Occipital lobe (tissue), 3 donors: ENCODE measurements at places on chromosomes 13 and 19.
A peak's percentile ranks its signal among the peaks of the same experiment; 100 is the strongest.

GRCh38 chr19:39701291-39701690, 3.0 kb upstream of the LGALS14 start:
- DNase-seq, result no peak

GRCh38 chr19:2429917-2430535, 2.6 kb upstream of the TIMM13 start:
- DNase-seq, result no peak

GRCh38 chr19:14561249-14561648, 10.6 kb downstream of the NDUFB7 start:
- no peak for DNase-seq

DNA sequence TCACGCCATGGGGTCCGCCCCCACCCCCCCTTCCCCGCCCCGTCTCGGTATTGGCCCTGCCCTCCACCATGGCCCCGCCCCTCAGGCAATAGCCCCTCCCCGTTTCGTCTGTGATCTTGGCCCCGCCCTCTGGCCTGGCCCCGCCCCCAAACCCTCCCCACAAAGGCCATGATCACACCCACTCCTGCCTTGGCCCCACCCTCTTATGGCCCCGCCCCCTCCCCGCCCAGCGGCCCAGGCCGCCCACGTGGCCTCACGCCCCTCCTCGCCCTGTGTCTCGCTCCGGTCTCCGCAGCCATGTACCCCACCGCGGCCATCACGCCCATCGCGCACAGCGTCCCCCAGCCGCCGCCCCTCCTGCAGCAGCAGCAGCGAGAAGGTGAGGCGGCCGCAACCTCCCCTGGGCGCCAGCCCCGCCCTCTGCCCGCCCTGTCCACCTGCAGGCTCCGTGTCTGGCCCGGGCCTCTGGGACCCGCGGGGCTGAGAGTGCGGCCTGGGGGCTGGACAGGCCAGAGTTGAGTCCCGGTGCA, 61.3 kb downstream of the CELF5 start:
- DNase-seq, result no peak

GRCh38 chr13:106536244-106537034, 977 bp upstream of the EFNB2 start:
- peak; percentile 82 for DNase-seq

DNA sequence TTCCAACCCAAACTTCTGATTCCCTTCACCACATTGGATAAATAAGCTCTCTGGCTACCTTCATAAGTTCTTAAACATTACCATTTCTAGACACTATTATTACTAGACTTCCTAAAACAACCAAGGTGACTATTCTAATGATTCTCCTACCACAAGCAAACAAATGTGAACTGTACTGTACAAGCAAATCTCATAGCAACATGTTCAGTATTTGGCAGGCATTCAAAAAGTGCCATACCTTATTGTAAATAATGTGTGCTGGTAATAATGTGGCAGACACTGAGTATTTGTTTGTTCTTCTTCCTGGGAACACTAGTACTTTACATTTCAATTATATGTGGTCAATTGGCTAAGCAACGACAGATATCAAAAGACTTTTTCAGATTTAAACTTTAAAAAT, 986.0 kb upstream of the SPRY2 start:
- DNase-seq, result no peak

DNA sequence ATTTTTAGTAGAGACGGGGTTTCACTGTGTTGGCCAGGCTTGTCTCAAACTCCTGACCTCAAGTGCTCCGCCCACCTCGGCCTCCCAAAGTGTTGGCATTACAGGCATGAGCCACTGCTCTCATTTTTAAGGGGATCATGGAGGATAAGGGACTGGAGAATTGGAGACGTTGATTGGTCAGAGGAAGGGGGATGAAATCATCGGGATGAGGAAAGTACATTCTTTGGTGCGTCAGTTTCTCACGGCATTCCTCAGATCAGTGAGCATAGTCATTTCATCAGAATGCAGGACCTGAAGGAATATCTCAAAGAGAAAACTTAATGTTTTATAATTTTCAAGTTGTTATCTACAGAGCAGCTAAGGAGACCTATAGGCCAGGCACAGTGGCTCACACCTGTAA, 14.0 kb downstream of the ZNF114 start:
- DNase-seq, result no peak

DNA sequence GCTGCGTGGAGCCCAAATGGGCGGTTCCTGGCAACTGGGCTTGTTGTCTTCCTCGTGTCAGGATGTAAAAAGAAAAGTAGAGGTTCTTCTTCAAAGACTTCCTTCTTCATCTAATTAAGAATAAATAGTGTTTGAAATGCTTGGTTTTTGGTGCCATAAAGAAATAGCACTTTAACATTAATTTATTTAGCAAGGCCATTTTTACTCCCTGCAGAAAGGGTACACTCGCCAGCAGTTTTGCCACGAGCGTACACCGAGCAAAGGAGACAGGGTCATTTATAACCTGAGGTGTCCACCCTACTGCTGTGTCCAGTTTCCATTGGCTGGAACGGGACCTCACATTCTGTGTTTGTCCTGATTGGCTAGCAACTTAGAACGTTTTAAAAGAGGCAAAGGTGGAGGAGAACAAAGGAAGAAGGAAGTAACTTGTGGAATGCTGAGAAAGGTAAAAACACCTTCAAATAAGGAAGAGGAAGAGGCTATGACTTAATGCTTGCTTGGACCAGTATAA, 21.8 kb upstream of the OR10H1 start:
- no peak for DNase-seq

DNA sequence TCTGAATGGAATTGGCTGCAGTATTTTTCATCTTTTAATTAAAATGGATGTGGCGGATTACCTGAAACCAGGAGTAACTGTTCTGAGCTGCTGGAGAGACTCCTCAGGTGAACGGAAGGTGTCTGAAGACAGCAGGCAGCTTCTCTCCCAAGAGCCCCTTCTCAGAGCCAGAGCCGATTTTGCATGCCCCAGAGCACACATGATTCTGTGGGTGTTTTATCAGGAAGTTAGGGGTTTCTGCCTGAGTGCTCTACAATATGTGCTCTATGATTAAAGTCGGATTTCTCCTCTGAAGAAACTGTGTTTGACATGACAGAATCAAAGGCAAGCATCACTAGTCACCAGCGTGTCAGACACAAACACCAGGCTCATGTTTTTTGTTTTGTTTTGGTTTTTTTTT, 60.7 kb upstream of the MCF2L start:
- no peak for DNase-seq

- no peak for DNase-seq
Measured at GRCh38 chr19:17289489-17289888, 7.8 kb downstream of the ANKLE1 start.

DNA sequence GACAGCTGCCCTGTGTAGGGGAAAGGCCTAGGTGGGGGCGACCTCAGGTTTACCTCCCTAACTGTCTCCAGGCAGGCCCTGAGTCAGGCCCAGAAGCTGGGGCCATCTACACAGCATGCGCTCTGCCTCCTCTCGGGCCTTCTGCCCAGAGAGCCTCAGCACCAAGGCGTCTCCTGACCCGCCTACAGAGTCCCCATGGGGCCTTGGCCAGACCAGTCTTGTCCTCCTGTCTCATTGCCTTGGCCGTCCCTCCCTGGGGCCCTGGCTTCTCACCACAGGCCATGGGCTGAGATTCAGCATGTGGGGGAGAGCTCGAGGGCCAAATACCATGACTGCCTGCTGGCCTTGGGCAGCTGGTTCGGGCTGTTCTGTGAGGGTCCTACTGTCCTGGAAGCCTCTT, 59.0 kb downstream of the SMARCA4 start:
- DNase-seq, result no peak

GRCh38 chr13:113862191-113862930, 1.5 kb downstream of the GAS6 start:
- no peak for DNase-seq

DNA sequence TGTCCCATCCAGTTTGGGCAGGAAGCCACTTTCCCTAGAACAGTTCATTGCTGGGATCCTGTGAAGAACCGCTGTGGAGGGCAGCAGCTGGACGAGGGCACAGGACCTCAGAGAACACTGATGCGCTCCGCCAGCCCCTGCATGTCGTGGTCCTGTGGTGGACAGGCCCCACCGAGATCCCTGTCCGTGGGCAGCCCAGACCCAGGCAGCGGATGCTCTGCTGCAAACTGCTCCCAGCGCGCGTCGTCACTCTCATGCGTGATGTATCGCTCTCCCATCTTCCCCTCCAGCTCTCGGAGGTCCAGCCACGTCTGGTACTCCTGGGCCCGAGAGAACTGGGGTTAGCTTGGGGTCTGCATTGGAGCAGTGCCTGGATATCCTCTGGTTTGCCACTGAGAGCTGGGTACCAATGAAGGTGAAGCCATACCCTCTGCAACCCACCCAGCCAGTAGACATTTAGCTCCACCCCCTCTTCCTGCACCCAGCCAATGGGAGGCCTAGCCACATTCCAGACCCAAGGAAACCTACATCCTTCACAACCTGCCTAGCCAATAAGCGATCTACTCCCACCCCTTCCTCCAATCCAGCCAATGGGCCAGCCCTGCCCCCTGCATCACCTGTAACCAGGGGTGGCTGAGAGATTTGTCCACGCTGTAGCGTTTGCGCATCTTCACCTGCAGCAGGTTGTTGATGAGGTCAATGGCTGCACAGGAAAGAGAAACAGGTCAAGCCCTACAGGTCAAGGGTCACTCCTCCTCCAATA, 13.6 kb upstream of the DACT3 start:
- no peak for DNase-seq

DNA sequence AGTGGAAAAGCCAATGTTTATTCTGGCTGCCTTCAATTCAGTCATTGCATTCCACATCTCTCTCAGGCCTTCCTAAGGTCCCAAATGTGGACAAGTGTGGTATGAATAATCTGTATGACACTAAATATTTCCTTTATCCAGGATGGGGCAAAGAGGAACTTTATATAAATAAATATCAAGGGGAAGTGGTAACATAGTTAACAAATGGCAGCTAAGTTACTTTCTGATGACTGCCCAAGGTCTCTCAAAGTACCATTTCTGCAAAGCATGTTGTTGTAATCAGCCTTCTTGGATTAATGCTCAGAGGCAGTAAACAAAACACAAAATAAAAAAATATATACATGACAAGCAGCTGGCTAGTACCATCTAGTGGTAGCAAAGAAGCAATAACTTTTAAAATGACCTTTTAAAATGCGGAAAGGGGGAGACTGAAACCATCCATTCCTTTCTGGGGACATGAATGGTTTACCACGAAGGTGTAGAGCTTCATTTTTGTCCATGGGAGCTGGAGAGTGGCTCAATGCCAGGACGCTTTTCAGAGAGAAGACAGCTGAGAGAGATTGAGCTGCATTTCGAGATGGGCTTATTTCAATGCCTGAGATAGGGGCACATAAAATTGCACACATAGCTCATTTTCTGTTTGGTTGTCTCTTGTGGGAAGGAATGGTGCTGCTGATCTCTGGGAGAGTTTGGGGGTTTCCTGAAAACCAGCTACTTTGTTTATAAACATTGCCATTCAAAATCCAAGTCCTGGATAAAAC, 259.2 kb downstream of the RFC3 start:
- DNase-seq, result no peak

- DNase-seq, result no peak
Measured at GRCh38 chr19:41910992-41911888, 17.0 kb downstream of the ERFL start.

DNA sequence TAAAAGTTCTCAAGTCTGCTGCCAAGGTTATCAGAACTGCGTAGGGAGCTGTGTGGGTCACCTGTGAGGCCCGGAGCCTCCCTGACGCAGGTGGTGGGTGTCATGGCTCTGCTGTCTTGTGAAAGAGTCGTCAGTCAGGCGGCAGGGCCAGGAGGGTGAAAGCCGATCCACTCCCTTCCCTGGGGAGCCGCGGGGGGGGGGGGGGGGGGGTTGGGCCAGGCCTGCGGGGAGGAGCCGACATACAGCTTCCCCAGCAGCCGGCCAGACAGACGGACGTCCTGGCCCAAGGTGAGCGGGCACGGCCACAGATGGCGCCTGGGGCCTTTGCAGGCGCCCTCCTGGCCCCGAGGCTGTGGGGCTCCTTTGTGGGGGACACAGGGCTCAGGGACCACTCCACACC, 12.4 kb downstream of the SBNO2 start:
- DNase-seq, result no peak

DNA sequence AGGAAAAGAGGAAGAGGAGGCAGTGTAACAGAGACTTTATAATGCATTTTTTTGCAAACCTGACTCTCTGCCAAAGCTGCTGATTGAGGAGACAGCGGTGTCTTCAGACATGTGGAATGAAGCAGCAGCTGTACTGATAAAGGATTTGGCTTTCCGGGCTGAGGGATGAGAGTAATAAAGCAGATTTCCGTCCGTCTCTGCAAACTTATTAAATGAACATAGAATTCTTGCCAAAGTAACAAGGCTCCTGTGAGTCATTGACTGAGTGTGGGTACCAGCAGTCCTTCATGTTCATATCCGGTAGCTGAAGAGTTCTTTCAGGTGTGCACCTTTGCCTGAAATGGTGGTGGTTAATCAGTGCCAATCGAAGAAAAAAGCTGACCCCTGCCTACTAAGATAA, 112.6 kb downstream of the LIG4 start:
- DNase-seq, result no peak

DNA sequence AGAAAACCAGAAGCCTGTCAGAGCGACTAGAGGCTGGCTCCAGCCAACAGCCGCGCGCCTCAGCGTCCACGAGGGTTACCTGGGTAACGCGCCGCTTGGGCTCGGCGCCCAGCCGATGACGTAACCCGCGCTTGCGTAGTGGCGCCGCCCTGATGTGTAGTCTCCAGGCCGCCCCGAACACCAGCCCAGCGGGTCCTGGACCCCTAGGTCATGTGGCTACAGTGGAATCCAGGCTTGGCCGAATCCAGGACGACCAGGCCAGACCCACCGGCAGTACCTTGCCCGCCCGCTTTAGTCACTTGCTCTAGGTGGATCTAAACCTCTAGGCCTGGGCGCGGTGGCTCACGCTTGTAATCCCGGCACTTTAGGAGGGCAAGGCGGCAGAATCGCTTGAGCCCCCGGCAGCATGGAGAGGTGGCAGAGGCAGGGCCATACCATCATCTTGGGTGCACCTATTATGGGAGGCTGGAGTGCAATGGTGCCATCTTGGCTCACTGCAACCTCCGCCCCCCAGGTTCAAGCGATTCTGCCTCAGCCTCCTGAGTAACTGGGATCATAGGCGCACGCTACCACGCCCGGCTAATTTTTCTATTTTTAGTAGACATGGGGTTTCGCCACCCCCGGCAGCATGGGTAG, 7.2 kb upstream of the ZNF606 start:
- DNase-seq, result peak; percentile 91

GRCh38 chr13:77339408-77339807, 12.5 kb upstream of the MYCBP2 start:
- DNase-seq, result no peak

GRCh38 chr13:110841846-110842245, 73.0 kb downstream of the ANKRD10 start:
- DNase-seq, result no peak

- no peak for DNase-seq
Measured at GRCh38 chr19:5397804-5398692, 57.2 kb upstream of the ZNRF4 start.

- DNase-seq, result no peak
Measured at GRCh38 chr19:10102787-10103236, 334 bp upstream of the ANGPTL6 start.
